Right lung (tissue), 10 donors: ENCODE measurements at places on chromosomes 4 and X. TPM values are rescaled to one million over a fixed set of nuclear protein-coding genes. Genes with fewer than 3 reads are reported as not detected.

Gene F8
- polyA plus RNA-seq, result 4.7 TPM

Gene TAF7L
- polyA plus RNA-seq, result 0.35 TPM

Gene CAPN6
- polyA plus RNA-seq, result 15.1 TPM

Gene MAP9
- polyA plus RNA-seq, result 22.3 TPM

Gene SCD5
- 35.8 TPM for polyA plus RNA-seq

Gene FGFRL1
- polyA plus RNA-seq, result 23.4 TPM

Gene NIPAL1
- 4.0 TPM for polyA plus RNA-seq

Gene AVPR2
- polyA plus RNA-seq, result 0.58 TPM

Gene ETNPPL
- not detected for polyA plus RNA-seq

Gene ARHGAP36
- 0.46 TPM for polyA plus RNA-seq

Gene SPP1
- polyA plus RNA-seq, result 48.2 TPM
